ENCODE measurements at places on chromosomes 11 and 22.

DNA sequence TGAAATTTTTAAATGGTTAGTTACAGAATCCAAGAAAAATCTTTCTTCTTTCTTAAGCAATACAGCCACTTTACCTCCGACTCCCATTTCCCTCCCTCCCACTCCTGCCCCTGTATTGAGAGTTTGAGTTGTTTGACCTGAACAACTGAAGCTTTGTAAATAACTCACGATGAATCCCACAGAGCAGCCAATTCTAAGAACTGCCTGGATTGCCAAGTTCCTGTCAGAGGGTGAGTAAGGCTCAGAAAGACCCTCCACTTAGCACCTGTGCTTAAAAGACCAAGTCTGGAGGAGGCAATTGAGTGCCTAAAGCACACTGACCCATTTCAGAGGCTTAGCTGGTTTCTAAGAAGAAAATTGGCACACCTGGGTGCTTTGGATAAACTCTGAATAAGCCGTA lies 158.5 kb downstream of the MSANTD4 start:
- H3K36me3 ChIP-seq = no peaks in the 10 kb centered on the region
- no peaks in the 10 kb centered on the region for H3K27me3 ChIP-seq
- peaks cover 3% of the 10 kb centered on the region for H3K4me1 ChIP-seq
- no peak overlapping the region for H3K4me3 ChIP-seq
- H3K27ac ChIP-seq = no peak overlapping the region

- H3K27me3 ChIP-seq = no peaks in the 10 kb centered on the region
- H3K27ac ChIP-seq = no peak overlapping the region
- DNase-seq = no peak
- no peaks in the 10 kb centered on the region for H3K36me3 ChIP-seq
- no peak overlapping the region for H3K4me3 ChIP-seq
- H3K4me1 ChIP-seq = peaks cover 3% of the 10 kb centered on the region
Observed at GRCh38 chr11:33722590-33723234, 13.5 kb downstream of the CD59 start.

- no peaks in the 10 kb centered on the region for H3K4me1 ChIP-seq
- DNase-seq = no peak
- no peaks in the 10 kb centered on the region for H3K27me3 ChIP-seq
- H3K4me3 ChIP-seq = no peak overlapping the region
- peaks cover 12% of the 10 kb centered on the region for H3K36me3 ChIP-seq
Observed at GRCh38 chr22:30427871-30428270, 2.3 kb downstream of the MTFP1 start.

- H3K4me3 ChIP-seq = no peak overlapping the region
- DNase-seq = no peak
- H3K4me1 ChIP-seq = no peaks in the 10 kb centered on the region
- no peaks in the 10 kb centered on the region for H3K36me3 ChIP-seq
Observed at GRCh38 chr11:19972651-19973050, 187.6 kb downstream of the DBX1 start.

DNA sequence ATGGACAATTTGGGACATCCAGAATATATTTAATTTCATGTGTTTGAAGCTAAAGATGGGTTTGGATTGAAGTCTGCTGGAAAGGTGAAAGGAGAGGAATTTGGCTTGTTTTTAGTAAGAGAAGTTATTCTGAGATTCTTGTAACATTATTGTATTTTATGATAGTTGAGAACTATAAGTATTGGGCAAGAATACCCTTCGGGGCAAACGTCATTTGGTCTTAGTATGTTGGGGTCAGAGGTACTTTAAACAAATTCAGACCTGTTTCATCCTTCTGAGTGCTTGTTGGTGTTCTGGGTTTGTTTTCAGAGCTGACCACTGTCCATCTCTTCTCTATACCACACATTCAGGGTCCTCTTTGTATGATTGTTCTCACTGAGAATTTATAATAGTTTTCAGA lies 19.5 kb downstream of the PANX1 start:
- no peaks in the 10 kb centered on the region for H3K27me3 ChIP-seq
- H3K4me3 ChIP-seq = no peak overlapping the region
- no peak for DNase-seq
- H3K4me1 ChIP-seq = peaks cover 19% of the 10 kb centered on the region

- no peaks in the 10 kb centered on the region for H3K27me3 ChIP-seq
- no peak overlapping the region for H3K4me3 ChIP-seq
- no peak overlapping the region for H3K27ac ChIP-seq
- no peak for DNase-seq
Observed at GRCh38 chr11:27179334-27179733, 138.7 kb downstream of the BBOX1 start.

DNA sequence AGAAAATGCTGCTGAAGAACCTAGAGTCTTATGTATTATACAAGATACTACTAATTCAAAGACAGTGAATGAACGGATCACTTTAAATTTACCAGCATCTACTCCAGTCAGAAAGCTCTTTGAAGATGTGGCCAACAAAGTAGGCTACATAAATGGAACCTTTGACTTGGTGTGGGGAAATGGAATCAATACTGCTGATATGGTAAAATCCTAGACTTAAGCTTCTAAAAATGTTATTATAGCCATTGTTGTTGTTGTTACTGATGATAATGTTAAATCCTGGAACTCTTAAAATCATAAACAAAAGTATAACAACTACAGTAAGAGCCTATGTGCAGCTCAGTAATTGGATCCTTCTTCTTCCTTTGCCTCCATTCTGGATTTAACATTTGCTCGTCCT lies 38.4 kb downstream of the USP47 start:
- no peaks in the 10 kb centered on the region for H3K4me1 ChIP-seq
- H3K27me3 ChIP-seq = no peaks in the 10 kb centered on the region
- DNase-seq = no peak
- H3K4me3 ChIP-seq = no peak overlapping the region

GRCh38 chr22:44520465-44521094 lies 22.5 kb upstream of the RTL6 start:
- H3K4me3 ChIP-seq = no peak overlapping the region
- no peaks in the 10 kb centered on the region for H3K27me3 ChIP-seq
- DNase-seq = no peak
- no peak overlapping the region for H3K27ac ChIP-seq
- no peaks in the 10 kb centered on the region for H3K4me1 ChIP-seq
- H3K36me3 ChIP-seq = no peaks in the 10 kb centered on the region

DNA sequence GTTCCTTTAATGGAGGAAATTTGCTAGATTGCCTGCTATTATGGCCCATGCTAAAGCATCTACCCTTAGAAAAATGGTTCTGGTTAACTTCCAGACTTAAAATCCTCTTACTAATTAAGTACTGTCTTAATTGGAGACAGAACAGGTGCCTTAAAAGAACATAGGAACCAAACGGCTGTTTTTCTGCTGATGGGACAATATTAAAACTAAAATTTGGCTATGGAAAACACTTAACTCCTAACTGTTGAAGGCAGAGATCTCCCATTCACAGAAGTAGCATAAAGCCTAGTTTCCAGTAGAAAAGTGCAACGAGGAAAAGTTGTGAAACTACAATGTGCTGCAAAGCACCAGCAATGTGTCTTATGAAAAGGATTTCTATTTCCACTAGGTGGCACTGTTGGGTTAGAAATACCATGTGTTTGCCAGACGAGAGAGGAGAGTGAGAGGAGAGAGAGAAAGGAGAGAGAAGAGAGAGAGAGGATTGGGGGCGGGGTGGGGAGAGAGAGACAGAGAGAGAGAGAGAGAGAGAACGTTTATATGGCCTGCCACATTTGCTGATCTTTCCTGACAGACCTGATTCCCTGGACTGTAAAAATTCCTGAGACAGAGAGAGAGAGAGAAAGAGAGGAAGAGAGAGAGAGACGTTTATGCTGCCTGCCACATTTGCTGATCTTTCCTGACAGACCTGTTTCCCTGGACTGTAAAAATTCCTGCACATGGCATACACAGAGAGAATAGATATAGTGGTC lies 51.5 kb downstream of the FAM181B start:
- H3K27ac ChIP-seq = no peak overlapping the region
- peak; percentile 45 for DNase-seq
- no peak overlapping the region for H3K4me3 ChIP-seq
- no peaks in the 10 kb centered on the region for H3K27me3 ChIP-seq
- peaks cover 15% of the 10 kb centered on the region for H3K36me3 ChIP-seq
- H3K4me1 ChIP-seq = no peaks in the 10 kb centered on the region

DNA sequence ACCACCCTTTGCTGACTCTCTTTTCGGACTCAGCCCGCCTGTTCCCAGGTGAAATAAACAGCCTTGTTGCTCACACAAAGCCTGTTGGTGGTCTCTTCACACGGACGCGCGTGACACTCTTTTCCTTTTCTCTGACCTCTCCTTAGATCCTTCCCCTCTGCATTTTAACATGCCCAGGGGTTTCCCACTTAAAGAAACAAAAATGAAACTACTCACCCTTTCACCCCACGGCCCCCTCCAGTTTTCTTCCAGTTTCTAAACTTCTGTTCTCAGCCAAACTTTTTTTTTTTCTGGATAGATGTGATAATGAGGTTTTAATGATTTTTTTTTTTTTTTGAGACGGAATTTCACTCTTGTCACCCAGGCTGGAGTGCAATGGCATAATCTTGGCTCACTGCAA lies 32.8 kb upstream of the NUP50 start:
- no peak overlapping the region for H3K4me3 ChIP-seq
- H3K4me1 ChIP-seq = no peaks in the 10 kb centered on the region
- DNase-seq = no peak
- peaks cover 14% of the 10 kb centered on the region for H3K36me3 ChIP-seq
- H3K27me3 ChIP-seq = no peaks in the 10 kb centered on the region
- no peak overlapping the region for H3K27ac ChIP-seq

- no peak overlapping the region for H3K27ac ChIP-seq
- H3K27me3 ChIP-seq = no peaks in the 10 kb centered on the region
- no peaks in the 10 kb centered on the region for H3K4me1 ChIP-seq
- H3K36me3 ChIP-seq = no peaks in the 10 kb centered on the region
- H3K4me3 ChIP-seq = no peak overlapping the region
- no peak for DNase-seq
Observed at GRCh38 chr11:1857064-1857463, 4.2 kb downstream of the LSP1 start.

- no peak overlapping the region for H3K27ac ChIP-seq
- DNase-seq = peak; percentile 39
- no peaks in the 10 kb centered on the region for H3K4me1 ChIP-seq
- H3K27me3 ChIP-seq = no peaks in the 10 kb centered on the region
- no peak overlapping the region for H3K4me3 ChIP-seq
Observed at GRCh38 chr11:94926698-94927237, 46.6 kb downstream of the CWC15 start.

- no peak for DNase-seq
- H3K27ac ChIP-seq = no peak overlapping the region
- H3K4me1 ChIP-seq = peaks cover 2% of the 10 kb centered on the region
- H3K27me3 ChIP-seq = no peaks in the 10 kb centered on the region
Observed at GRCh38 chr22:44063462-44064371, 39.6 kb downstream of the PARVB start.

DNA sequence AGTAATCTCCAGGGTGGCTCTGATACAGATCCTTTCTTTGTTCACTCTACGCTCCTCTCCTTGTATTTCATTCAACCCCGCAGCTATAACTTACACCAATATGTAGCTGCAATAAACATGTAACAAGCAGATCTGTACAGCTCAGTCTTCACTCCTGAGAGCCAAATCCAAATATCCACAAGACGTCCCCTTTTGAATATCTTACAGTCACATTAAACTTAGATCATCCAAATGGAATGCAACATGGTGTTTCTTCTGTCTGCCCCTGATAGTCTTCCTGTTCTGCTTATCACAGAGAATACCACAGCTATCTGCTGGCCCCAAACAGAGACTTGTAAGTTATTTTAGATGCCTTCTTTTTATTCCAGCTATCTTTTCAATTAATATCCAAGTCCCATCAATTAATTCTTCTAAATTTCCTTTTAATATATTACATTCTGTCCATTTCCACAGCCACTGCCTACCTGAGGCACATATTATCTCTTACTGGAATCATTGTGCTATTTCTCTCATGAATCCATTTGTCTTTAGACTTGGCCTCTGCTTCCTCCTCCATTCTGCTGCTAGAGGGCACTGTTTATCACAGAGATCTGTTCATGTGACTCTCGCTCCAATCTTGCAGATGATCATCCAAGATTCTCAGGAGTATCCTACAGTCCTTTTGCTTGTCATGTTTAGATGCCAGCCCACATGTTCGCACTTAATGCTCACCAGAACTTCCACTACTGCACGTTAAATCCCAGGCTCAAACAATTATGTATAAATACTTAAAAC lies 908.6 kb downstream of the NTM start:
- DNase-seq = no peak
- no peak overlapping the region for H3K4me3 ChIP-seq
- H3K27ac ChIP-seq = no peak overlapping the region
- H3K4me1 ChIP-seq = peaks cover 2% of the 10 kb centered on the region

GRCh38 chr11:124172101-124172500 lies 11.0 kb upstream of the OR10D3 start:
- H3K4me3 ChIP-seq = no peak overlapping the region
- no peak overlapping the region for H3K27ac ChIP-seq
- peaks cover 24% of the 10 kb centered on the region for H3K27me3 ChIP-seq
- no peaks in the 10 kb centered on the region for H3K36me3 ChIP-seq

DNA sequence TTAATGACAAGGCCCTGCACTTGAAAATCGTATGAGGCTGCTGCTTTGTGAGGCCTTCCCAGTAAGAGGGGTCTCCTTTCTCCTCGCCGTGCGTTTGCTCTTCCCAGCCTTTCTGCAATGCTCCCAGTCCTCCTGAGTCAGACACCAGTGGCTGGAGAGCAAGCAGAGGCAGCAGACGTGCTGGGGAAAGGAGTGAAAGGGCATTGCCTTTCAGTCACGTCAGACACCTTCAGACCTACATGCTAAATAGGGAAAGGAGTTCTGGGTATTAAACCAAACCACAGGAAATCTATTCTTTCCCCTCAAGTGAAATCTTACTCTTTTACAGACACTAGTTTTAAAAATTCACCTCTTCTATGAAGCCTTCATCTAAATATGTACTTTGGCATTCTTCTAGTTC lies 274.8 kb downstream of the NTM start:
- H3K4me1 ChIP-seq = peaks cover 15% of the 10 kb centered on the region
- no peak for DNase-seq
- no peaks in the 10 kb centered on the region for H3K27me3 ChIP-seq
- H3K4me3 ChIP-seq = no peak overlapping the region
- H3K27ac ChIP-seq = no peak overlapping the region

DNA sequence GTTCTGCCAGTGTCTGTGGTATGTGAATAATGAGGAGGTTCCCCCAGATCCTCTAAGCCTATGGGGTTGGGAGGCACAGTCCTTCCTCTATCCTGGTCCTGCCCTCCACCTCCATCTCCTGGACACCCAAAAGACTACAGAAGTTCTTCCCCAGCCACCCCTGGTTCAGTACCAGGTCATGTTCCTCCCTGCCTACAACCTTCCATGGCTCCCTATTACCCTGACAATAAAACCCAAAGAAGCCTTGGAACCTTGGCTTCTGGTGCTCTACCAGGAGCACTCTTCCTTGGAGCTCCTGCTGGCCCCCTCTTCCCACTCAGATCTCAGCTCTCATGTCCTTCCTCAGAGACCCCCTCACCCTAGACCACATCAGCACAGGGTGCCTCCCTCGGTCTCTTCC lies 12.9 kb downstream of the TRPM5 start:
- no peaks in the 10 kb centered on the region for H3K4me1 ChIP-seq
- no peak overlapping the region for H3K4me3 ChIP-seq
- H3K36me3 ChIP-seq = no peaks in the 10 kb centered on the region
- DNase-seq = no peak

Measured in H9 (cell line).